SHP77 treated with DMSO at 0.1 percent for 48 hours (cell line): ENCODE measurements at places on chromosomes 7 and 10.

DNA sequence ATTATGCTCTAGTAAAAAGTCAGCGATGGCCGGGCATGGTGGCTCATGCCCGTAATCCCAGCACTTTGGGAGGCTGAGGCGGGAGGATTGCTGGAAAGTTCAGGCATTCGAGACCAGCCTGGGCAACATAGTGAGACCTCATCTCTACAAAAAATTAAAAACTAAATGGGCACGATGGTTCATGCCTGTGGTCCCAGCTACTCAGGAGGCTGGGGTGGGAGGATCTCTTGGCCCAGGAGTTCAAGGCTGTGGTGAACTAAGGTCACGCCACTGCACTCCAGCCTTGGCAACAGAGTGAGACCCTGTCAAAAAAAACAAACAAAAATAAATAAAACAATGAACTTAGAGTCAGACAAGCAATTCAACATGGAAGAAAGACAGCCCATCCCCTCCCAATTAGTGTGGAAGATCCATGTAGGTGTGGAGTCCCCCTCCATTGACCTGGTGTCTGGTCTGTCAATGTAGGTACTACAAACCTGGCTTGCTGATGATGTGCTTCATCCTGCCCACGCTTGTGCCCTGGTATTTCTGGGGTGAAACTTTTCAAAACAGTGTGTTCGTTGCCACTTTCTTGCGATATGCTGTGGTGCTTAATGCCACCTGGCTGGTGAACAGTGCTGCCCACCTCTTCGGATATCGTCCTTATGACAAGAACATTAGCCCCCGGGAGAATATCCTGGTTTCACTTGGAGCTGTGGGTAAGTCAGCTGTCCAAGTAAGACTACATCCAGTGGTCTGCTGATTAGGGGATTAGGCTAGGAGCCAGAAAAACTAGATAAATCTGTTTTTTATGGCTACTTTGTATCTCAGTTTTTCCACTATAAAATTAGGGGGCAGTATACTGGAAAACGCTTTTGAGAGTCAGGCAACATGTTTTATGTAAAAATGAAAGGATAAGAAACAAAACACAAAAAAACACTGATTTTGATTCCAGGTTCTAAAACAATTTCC is 9.3 kb downstream of the SCD start:
- DNase-seq = no peak

- DNase-seq = no peak
Observed at GRCh38 chr10:34351161-34351560, 463.9 kb downstream of the PARD3 start.

DNA sequence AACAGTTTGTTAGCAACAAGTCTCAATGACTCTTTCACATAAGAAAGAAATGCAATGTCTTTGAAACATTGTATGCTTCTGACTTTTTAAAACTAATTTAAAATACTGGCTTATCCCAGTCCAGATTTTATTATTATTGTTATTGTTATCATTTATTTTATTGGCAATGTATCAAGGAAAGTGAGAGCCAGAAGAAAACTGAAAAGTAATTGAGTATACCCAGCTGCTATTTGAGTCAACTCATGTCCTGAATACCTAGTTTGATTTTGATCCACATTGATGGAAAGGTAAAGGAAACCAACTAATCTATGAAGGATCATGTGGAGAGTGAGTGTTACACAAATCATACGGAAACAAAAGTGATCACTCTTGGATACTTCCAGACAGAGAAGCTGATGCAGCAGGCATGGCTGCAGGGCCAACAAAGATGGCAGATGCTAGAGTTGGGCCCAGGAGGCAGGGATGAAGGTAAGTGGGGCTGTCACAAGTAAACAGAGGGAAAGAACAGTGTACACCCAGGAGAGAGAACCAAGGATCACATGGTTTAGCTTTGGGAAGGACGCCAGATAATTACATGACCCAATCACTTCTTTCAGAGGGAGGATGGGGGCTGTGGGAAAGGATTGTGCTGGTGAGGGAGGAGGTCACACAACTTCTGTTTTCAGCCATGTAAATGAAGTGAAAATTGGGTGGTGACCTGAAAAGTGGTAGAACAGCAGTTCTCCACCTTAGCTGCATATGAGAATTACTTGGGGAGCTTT is 179.2 kb upstream of the NAMPT start:
- DNase-seq = no peak

DNA sequence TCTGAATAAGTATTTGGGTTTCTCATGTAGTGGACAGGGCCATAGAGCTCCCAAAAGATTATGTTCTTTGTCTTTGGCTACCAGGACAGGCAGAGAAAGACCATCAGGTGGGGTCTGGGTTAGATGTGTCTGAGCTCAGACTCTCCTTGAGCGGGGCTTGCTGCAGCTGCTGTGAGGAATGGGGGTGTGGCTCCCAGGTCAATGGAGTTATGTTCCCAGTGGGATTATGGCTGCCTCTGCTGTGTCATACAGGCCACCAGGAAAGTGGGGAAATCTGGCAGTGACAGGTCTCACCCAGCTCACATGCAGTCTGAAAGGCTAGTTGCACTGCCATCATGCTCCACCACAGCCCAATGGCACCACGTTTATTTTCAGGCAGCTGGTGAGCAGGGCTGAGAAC is 97.0 kb upstream of the FERD3L start:
- DNase-seq = no peak

DNA sequence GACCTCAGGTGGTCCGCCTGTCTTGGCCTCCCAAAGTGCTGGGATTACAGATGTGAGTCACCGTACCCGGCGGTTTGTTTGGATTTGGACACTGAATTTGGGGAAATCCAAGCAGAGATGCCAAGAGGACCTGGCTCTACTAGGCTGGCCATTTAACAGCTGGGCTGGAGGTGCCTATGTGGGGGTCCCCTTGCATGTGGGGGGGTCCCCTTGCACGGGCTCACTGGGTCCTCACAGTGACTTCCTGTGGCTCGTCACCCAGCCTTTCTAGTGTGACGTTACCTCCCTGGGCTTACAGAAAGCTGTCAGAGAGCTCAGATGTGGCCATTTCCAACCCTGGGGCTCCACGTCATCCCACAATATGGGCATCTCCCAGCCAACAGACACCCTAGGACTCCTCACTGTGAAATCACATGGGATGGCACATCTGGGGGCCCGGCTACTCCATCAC is 49.3 kb upstream of the GNA12 start:
- DNase-seq = no peak

DNA sequence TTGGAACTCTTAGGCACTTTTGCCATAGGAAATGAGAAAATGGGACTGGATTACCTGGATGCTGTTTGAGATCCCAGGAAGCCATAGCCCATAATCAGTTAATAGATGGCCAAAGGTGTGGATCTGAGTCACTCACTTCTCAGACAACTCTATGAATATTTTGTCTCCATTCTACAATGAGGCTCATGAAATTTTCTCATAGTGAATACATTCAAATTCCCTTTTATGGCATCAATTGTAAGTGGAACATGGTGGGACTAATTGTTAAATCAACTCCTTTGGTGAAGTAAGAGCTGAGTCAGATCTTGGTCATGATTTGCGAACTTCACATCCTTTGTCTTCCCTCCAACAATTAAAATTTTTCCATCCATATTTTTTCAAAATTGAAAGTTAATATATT is 222.1 kb downstream of the ARL4A start:
- no peak for DNase-seq

DNA sequence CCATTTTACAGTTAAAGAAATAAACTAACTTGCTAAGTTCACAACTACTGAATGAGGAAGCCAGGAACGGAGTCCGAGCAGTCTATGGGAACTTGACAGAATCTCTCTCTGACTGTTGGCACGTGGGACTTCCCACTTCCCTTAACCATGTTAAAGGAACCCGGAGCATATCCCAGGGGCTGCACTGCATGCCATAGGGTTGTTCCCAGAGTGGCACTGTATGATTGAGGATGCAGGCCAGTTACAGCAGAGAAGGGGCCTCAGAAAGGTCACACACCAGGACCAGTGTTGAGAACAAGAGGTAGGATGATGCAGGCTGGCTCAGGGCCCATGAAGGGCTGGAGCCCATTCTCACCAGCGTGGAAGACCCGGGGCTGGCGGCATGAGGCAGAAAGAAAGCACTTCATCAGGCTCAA is 201.8 kb downstream of the NSUN6 start:
- DNase-seq = no peak

- DNase-seq = no peak
Observed at GRCh38 chr7:110224643-110225042, 866.3 kb upstream of the LRRN3 start.

GRCh38 chr10:120477021-120477742 is 20.2 kb downstream of the PLPP4 start:
- DNase-seq = no peak

DNA sequence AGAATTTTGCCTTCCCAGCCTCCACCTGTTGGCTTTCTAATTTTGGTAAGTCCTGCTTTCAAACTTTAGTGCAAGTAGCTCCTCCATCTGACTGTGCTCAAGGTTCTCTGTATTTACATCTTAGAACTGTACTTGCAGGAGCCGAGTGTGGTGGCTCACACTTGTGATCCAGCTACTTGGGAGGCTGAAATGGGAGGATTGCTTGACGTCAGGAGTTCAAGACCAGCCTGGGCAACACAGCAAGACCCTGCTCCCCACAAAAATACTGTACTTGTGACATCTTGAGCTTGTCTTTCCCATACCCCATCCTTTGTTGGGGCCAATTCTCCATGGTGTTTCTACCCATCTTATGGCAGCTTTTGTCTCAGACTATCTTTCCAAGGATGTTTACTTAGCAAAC is 4.7 kb upstream of the VDAC2 start:
- no peak for DNase-seq
